Activated T-helper 1 cell treated with Interleukin-2 at 50 U/mL for 16 hours (primary cell): ENCODE measurements at places on chromosomes 16 and 17.

DNA sequence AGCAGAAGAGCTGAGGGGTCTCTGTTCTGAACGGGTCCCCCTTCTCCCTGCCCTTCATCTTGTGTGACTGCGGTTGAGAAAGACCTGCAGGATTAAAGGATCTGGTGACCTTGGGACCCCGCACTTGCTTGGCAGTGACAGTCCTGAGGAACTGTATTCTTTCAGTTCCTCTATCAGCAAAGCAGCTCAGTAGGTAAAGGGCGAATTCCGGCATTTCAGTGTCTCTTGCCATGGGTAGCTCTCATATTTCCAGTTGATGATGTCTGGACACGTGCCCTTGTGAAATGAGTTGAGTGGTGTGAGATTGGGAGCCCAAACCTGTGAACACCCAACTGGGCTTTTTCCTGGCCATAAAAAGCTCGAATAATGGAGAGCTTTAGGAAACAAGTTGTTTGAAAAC, 135.7 kb downstream of the PRKCA start:
- no peak for DNase-seq

DNA sequence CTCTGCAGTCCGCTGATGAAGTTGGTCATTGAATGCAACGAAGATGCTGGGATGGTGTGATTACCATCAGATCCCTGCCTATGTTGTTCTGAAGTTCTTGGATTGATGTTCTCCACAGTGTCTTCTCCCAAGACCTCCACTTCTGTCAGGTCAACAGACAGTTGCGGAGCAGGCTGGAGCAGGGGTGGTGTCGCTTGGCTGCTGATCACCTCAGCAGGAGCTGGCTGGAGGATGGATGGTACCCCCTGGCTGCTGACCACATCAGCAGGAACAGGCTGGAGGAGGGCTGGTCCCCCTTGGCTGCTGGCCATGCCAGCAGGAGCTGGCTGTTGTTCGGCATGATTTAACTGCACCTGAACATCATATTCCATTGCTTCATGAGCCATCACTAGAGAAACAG, 5.6 kb downstream of the RFWD3 start:
- DNase-seq, result no peak

DNA sequence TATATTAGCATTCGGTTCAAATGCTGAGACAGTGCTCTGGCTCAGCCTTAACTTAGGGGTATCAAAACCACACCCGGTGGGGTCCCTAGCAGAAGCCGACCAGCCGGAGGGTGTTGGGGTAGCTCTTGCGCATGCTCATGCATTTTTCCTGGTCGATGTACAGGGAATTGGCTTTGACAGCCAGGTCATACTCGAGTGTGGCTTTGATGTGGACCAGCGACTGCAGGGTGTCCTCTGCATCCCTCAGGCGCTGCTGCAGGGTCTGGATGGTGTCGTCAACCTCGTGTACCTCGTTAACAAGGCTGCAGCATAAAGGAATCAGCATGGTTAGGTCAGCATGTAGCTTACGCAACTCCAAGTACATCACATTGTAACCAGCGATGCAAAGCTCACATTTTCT, 37.5 kb downstream of the TEKT3 start:
- DNase-seq, result no peak

DNA sequence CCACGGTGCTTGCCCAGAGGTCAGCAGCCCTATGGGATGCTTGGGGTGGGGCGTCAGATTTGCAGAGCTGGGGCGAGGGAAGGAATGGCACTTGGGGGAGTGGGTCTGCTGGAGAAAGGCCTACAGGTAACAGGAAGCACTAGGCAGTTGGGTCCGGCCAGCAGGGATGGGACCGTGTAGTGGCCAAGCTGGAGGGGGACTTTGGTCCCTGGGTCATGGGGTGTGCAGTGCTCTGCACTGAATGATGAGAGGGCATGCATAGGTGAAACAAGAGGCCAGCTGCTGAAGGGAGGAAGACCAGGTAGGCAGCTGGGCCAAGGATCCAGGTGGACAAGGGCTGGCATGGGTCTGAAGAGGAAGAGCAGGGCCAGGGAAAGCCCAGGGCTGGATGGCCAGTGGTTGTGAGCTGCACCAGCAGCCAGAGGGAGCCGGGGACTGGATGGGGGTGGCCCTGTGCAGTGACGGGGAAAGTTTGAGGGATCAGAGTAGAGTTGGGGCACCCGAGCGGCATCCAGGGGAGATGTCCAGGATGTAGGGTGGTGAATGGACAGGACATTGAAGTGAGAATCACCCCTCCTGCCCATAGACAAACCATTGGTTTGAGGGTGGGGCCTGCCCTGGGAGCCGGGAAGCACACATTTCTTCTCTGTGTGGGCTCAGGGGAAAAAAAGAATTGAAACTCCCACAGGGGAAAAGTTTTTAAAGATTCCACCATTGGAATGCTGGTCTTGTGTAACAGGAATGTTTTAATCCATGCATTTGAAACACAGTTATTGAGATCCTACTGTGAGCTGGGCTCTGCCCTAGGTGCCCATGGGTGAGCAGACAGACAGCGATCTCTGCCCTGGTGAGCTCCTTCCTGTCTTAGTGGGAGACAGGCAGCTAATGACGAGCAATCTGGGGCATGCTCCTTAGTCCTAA, 25.1 kb downstream of the RAI1 start:
- DNase-seq, result no peak

GRCh38 chr17:68656666-68657065, 55.5 kb upstream of the FAM20A start:
- DNase-seq, result no peak

DNA sequence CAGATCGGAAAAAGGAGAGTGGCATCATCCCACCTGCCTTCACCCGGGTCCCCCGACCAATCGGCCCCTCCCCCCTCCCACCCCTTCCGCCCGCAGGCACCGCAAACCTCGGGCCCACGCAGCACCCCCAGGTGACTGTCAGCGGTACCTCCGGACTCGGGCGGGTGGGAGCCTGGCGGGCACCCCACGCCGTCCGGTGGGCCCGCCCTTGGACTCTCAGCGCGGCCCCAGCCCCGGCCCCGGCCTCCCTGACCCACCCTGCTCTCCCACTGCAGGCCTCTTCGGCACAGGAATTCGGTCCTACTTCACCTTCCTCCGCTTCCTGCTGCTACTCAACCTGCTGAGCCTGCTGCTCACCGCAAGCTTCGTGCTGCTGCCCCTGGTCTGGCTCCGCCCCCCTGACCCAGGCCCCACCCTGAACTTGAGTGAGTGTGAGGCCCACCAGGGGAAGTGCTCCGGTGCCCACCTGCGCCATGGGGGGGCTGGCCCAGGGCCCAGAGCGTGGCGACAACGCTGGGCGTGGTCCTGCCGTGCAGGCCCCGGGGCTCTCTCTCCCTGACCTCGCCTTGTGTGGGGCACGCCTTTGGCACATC, 1.6 kb downstream of the TMC8 start:
- peak; percentile 58 for DNase-seq

DNA sequence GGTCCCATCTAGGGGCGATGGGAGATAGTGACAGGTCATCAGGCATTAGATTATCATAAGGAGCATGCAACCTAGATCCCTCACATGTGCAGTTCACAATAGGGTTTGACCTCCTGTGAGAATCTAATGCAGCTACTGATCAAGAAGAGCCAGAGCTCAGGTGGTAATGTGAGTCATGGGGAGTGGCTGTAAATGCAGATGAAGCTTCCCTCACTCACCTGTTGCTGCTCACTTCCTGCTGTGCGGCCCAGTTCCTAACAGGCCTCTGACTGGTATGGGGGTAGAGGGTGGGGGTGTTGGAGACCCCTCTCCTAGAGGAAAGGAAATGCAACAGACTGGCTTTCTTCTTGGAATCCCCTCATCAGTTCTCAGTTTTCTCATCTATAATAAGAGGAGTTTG, 131.4 kb downstream of the CA10 start:
- no peak for DNase-seq

GRCh38 chr17:61662741-61663140, 71.7 kb upstream of the NACA2 start:
- DNase-seq, result no peak

DNA sequence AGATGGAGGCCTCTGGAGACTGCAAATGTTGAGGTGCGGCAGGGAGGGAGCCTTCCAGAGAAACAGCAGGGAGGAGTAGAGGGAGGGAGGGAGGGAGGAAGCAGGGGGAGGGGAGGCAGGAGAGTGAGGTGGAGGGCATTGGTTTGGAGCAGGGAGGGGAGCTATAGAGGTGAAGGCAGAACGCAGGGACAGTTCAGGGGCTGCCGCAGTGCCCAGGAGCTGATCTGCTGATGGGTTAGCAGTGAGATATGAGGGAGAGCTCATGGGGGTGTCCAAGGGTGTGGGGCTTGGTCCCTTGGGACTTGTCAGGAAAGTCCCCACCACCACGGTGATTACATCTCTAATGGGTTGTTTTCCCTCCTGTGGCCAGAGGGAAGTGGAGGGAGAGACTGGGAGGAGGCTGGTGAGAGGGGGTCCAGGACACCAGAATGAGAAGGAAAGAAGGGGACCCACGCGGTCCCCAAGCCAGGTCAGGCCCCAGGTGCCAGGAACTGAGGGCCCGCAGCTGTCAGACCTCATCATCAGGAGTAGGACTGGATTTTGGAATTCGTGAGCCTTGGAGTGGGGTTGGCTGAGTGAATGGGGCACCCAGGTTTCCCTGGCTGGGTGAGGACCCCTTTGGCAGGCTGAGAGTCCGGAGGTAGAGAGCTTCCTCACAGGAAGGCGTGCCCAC, 11.2 kb downstream of the CA4 start:
- no peak for DNase-seq
